Activated T-helper 1 cell treated with Interleukin-2 at 50 U/mL for 16 hours (primary cell): ENCODE measurements at places on chromosomes 4 and X.

GRCh38 chr4:44869222-44869882 is 143.0 kb upstream of the GNPDA2 start:
- no peak for DNase-seq

DNA sequence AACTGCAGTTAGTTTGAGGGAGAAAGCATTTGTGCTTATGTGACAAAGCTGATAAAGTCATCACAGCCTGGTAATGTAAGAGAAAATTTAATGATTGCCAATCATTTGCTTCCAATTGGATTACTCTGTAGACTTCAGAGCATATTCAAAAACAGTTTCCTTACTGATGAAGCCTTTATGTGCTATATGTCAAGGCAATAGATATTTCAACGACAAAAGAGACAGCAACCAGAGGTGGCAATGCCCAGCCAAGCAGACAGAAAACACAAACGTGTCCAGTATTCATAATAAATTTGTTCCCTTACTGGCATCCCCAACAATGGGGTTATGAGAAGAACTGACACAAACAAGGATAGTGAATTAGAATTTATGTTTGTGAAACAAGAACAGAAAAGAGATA is 1840.3 kb upstream of the PCDH7 start:
- no peak for DNase-seq

- DNase-seq: no peak
Observed at GRCh38 chr4:109075621-109076020, 226.8 kb downstream of the COL25A1 start.

DNA sequence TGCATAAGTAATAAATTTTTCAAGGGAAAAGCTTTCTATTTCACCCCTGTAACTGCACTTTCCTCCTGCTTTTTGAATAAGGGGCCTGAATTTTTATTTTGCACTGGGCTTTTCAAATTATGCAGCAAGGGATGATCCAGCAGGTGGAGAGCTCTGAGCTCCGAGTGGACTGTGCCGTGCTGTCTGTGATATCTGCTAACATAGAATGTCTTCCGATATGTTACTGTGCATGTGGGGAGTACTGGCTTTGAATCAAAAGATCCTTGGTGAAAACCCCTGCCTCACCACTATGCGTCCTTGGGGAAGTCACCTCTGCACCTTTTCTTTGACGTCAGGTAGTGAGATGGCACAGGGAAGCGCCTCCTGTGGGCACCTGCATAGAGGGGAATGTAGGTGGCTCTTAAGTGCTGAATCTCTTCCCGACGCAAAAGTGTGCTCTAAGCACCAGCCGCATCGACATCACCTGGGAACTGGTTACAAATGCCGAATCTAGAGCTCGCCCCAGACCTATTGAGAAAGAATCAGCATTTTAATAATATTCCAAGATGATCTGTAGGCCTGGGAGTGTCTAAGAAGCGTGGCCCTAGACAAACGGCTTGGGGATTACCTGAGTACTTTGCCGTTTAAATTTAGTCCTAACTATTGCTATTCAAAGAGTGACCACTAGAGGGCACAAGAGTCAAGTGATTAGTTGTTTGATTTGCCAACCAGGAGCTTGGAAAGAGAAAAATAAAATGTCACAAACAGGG is 19.2 kb upstream of the WFS1 start:
- DNase-seq: no peak

- DNase-seq: no peak
Observed at GRCh38 chr4:151555151-151555945, 146.4 kb downstream of the FHIP1A start.

DNA sequence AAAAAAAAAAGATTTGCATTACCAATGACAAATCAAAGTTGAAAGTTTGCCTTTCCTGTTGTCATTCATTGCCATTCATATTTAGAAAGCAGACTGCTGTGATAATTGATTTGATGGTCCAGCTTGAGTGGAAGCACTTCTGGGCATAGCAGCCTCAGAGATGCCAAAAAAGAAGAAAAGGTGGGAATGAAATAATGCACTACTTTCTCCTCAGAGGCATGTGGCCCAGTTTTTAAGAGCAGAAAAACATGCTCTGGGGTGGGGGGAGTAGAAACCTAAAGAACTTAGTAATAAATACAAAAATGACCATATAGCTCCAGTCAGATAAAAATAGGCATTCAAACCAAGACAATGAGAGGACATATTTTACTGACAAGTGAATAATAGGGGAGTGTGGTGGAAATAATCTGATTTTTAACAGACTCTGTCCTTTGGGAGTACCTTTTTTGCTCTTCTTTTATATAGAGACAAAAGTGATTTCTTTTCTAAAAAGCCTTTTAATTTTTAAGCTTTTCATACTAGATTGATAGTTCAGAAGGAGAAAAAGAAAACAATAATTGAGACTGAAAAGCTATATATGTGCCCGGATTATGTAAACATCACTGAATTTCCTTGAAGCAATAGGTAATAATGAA is 599.1 kb downstream of the RPA4 start:
- DNase-seq: no peak

- no peak for DNase-seq
Observed at GRCh38 chr4:100008048-100008447, 58.0 kb upstream of the H2AZ1 start.

DNA sequence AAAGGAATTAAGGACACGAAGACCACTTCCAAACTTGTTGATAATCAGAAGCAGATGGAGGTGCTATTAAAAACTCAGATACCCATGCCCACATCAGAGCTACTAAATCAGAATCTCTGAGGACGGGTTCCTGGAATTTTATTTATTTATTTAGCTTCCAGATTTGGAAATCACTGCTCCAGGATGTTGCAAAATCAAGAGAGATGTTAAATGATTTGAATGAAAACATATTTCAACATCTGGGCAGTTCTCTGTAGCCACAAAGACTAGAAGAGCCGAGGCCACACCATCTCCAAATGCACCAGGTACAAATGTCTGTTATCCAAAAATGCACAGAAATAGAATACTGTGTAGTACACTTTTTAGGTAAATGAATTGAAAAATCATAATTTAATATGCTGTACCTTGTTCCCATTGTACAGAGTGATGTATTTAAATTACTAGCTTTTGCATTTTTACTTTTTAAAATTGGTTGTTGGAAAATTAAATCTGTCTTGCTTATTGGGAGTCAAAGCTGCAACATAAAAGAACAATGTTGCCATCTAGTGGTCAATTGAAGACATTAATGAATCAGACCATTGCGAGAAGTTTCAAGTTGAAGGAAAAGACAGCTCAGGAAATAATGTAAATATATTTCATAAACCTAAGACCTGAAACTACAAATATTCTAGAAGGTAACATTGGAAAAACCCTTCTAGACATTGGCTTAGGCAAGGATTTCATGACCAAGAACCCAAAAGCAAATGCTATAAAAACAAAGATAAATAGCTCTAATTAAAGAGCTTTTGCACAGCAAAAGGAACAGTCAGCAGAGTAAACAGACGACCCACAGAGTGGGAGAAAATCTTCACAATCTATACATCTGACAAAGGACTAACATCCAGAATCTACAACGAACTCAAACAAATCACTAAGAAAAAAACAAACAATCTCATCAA is 151.3 kb upstream of the TTC29 start:
- no peak for DNase-seq

- DNase-seq: no peak
Observed at GRCh38 chr4:161252520-161253141, 911.2 kb downstream of the FSTL5 start.

DNA sequence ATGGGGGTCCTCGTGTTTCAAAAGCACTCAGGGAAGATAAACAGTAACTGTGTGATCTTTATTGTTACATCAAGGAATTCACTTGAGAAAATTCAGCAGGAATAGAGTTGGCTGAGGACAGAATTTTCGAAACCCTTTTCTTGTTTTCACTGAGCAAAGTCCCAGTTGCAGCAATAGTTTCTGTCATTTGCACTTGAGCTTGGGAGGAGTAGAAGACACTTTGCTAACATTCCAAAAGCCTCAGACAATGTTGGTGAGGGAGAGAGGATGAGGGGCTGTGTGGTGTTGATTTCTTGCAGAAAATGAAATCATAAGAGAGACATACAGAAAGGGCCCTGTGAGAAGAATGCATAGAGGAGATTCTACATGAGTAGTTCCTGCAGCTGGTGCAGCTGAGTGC is 151.9 kb upstream of the DIPK2B start:
- no peak for DNase-seq

DNA sequence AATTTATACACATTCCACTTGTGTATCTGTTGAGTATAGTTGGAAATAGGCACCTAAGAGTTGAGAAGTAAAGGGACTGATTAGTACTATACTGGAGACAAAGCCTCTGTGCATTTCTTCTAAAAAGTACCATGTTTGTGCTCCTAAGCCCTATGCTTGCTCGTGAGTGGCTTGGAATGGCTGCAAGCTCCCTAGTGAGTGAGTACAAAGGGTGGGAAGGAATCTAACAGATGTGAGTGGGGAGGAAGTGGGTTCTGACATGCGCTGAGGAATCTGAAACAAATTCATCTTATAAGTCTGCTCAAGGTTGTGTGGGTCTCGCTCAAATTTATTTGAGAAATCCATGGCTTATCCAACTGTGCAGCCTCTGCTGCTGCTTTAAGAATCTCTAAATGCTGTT is 13.3 kb downstream of the SPCS3 start:
- DNase-seq: no peak

GRCh38 chrX:36844857-36845256 is 163.3 kb upstream of the FAM47C start:
- no peak for DNase-seq

DNA sequence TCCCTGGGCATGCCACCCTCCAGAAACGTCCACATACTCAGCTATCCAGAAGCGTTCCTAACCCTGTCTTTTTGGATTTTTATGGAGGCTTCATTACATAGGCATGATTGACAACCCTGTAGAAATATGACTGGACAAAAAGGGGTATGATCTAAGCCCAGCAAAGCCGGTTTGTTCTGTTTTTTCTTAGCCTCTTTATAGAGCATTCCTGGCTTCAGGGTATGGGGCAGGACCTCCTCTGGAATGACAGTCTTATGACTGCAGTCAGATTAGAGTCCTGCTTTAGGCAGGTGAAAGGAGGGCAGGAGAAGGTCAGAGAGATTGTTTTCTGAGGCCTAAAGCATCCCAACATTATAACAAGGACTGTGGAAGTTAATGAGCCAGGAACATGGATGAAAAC is 137.4 kb downstream of the DCLK2 start:
- DNase-seq: no peak
